Tibial nerve (tissue), 4 donors: ENCODE measurements at places on chromosomes 3 and 15.

DNA sequence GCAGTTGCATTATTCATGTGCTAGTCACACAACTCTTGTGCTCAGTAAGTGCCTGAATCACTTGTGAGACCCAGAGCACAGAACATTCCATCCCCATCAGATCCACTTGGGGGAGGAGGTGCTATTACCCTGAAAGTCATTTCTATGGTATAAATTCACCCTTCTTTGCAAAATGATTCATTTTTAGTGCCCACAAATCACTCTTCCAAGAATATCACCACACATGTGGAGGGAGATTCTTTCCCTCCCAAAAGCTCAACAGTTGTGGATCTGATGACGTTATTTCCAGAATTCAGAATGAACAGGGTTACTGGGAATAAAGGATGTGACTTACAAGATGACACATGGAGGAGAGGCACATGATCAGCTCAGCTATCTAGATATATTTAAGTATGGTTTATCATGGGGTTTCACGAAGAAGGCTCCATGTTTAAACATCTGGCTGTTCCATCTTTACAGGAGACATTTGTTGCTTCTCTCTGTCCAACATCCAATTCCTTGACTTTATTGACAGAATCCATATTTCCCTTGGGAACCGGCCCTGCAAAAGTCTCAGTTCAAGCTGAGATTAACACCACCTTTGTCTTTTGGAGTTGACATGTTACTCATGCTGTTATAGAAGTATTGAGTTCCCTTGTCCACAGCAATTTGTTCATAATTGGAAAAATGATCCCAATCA lies 214.2 kb upstream of the PROK2 start:
- no peak for DNase-seq

- peak; percentile 68 for DNase-seq
Observed at GRCh38 chr3:72346526-72346926, 501.7 kb downstream of the SHQ1 start.

- DNase-seq = no peak
Observed at GRCh38 chr3:14879211-14879874, 60.6 kb downstream of the FGD5 start.

DNA sequence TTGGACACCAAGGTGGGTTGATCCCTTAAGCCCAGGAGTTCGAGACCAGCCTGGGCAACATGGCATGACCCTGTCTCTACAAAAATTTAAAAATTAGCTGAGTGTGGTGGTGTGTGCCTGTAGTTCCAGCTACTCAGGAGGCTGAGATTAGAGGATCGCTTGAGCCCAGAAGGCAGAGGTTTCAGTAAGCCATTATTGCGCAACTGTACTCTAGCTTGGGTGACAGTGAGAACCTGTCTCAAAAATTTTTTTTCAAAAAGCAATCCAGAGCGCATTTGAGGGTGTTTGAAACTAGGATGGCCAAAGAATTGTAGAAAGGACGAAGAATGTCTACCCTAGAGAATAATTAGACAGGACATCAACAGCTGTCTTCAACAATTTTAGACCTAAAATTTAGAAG lies 103.4 kb downstream of the STAC start:
- DNase-seq = no peak

- no peak for DNase-seq
Observed at GRCh38 chr15:60557191-60557618, 78.3 kb upstream of the ICE2 start.

DNA sequence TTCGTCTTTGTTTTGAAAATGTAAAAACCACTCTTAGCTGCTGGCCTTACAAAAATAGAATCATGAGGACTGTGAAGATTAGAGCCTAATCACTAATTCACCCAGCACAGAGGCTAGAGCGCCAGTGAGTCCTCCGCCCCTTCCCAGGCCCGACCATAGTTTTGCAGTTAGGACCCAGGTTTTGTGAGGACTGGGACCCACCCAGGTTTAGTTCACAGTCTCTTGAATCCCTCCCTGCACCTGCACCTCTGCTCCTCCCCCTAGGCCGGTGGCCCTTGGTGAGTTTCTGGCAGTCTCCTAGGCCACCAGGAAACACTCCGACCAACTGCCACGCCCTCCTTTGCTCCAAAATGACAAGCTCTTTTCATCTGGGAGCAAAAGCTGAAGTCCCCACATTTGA lies 136.0 kb upstream of the CCDC54 start:
- no peak for DNase-seq

- DNase-seq = no peak
Observed at GRCh38 chr3:54294214-54294613, 171.9 kb downstream of the CACNA2D3 start.

DNA sequence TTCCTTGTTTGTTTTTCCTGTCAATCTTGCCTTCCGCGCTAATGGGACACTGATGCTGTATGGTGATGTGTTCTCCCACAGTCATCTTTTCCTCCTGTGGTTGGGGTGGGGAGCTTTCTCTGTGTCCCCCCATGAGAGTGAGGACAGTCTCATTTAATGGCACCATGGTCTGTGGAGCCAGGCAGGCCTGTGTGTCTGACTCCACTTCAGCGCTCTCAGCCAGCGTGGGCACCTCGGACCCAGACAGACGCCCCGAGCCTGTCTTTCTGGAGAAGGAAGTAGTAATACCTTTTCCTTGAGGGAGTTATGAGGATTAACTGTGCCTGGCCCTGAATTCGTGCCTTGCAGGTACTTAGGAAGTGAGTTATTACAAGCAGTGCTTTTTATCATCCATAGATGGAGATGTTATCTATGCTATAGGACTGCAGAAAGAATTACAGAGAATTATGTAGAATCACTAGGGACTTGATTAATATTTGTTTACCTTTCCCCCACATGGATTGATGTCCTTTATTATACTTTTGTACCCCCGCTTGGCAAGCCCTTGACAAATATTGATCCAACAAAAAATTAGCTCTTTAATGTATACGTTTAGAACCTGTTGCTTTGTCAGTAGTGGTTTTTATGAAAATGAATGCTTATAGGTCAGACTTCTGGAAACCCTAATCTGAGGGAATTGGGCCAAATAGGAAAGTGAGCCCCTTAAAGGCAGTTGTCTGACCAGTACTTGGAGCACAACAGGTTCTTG lies 152.4 kb downstream of the PGPEP1L start:
- DNase-seq = no peak

GRCh38 chr3:154244644-154245043 lies 79.6 kb downstream of the DHX36 start:
- no peak for DNase-seq

DNA sequence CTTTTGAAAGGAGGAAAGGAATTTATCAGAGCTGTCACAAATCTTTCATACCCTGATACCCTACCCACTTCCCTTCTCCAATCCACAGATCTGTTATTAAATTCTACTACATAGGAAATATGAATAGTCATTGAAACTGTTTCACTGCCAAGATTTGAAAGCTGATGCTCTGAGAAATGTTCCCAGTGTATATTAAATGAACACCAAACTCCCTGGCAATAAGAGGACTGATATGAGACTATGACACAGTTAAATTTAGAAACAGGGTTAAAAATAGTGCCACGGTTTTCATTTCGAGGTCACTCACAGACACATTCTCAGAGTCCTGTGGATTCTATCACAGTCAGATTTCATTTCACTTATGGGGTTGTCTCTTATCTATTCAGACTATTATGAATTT lies 27.2 kb upstream of the GBE1 start:
- DNase-seq = no peak

DNA sequence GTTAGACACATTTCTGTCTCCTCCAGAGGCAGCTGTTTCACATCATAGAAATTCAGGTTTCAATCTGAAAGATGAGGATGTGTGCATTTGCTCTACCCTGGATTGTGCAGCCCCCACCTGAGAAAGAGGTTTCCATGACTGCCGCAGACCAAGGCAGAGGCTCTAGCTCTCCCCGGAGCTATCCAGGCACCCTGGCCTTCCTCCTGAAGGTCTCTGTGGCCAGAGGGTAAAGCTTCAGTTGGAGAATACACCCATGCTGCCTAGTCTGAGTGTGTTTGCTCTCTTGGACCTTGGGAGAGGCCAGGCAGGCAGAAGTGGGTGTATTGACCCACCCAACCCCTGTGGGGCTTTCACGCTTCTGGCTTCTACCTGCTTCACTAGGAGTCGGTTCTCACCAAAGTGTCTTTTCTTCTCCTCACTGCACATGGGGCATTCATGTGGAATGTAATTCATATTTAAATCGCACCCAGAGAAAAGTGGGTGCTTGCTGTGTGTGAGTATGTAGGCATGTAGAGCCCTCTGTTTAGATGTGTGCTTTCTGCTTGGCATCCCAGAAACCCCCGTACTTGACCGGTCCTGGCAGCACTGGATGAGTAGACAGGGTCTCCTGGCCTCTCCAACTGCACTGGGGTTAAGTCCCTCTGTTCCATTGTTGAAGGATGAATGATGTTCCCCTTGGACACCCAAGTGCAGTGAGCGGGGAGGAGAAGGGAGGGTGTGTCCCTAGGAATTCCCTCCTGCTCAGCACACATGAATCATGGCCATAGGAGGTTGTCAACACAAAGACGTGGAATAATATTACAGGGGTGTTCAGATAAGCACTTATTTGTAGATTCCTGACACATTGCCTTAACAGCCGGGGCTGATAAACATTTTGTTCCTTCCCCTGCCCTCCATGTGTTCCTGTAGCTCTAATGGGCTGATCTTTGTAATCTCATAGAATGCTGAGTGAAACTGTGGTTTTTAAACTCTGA lies 20.3 kb upstream of the RAB6B start:
- no peak for DNase-seq

GRCh38 chr3:124115279-124115678 lies 123.4 kb upstream of the ROPN1 start:
- DNase-seq = no peak

GRCh38 chr3:59161048-59161447 lies 111.2 kb upstream of the CFAP20DC start:
- no peak for DNase-seq

DNA sequence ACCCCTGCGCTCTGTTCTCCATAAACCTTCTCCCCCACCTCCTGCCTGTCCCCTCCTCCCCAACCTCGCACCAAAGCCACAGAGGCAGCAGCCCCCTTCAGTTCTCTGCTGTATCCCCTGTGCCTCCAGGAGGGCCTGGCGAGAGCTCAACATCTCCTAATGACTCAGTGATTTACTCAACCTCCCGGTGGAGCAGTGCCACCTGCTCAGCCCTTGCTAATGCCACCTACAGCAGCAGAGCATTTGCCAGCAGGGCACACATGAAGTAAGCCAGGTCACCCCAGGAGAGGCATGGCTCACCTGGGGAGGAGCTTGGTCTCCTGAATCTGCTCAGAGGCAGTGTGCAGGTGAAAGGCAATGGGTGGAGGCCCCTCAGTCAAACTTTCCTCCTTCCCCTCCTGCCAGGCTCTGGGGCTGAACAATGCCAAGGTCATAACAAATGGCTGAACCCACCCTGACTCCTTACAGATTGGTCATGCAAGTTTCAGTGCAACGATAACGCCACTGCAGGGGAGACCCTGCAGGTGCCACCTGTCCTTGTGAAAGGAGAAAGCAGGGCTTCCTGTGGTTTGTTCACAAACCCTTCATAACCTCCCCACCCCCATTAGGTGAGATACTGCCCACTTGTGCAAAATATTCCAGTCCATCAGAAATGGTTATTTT lies 19.8 kb downstream of the TRPM1 start:
- no peak for DNase-seq

DNA sequence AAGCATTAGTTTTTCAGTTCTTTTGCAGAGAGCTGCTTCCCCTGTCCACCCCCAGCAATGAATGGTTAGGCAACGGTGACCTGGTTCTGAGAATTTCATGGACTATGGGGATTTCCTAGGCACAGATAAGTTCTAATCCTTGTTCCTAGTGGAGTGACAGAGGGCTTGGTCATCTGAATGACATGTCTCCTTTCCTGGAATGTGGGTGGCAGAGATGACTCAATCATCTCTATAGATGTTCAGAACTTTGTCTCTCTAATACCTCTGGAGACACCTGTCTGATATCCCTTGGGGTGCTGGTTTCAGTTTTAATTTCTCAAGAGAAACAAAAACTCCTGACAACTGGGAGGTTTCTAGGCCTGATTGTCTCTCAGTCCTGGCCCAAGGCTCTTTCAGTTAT lies 10.4 kb downstream of the PLA2G4E start:
- no peak for DNase-seq

GRCh38 chr15:70324001-70324974 lies 226.6 kb upstream of the TLE3 start:
- no peak for DNase-seq

GRCh38 chr3:105878061-105878460 lies 9.2 kb upstream of the CBLB start:
- no peak for DNase-seq

DNA sequence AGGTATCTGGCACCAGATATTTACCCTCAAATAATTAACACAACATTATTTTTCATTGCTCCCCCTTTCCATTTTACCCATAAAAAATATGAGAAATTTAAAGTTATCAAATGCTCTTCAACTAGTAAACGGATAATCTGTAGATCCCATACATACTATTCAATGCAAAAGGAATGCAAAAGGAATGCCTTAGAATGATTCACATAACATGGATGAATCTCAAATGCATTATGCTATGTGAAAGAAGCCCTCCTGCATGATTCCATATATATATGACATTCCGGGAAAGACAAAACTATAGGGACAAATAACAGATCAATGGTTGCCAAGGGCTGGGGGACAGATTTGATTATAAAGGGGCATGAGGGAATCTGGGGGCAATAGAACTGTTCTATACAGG lies 195.7 kb downstream of the STT3B start:
- no peak for DNase-seq

DNA sequence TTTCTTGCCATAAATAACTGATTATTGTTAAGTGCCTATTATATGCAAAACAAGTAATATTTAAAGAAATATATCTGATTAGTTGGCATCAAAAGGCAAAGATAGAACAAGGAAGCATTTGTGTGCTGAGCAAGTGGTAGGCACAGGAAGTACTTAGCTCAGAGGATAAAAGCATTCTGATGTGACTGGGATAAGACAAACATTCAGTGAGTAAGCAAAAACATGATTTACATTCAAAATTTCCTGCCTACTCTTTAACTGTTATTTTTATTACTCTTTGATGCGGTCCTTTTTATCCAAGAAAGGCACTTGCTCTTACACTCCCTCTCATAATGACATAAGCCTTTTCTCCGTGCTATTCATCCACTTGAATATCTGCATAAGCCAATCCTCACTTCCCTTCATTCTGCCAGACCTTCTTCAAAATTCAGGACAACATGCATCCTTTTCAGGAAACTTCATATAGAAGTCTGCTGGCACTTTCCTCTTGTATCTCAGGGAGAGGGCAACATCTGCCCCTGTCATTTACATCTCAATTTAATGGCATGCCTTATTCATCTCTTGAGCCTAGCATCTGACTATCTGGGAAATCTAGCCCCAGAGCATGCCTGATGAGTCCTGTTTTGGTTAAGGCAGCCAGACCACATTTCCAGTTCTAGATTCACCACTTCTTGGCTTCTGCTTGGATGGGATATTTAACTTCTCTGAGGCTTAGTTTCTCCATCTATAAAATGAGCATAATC lies 478.2 kb upstream of the ROBO2 start:
- no peak for DNase-seq

GRCh38 chr15:88982304-88982945 lies 69.2 kb upstream of the MFGE8 start:
- peak; percentile 73 for DNase-seq

DNA sequence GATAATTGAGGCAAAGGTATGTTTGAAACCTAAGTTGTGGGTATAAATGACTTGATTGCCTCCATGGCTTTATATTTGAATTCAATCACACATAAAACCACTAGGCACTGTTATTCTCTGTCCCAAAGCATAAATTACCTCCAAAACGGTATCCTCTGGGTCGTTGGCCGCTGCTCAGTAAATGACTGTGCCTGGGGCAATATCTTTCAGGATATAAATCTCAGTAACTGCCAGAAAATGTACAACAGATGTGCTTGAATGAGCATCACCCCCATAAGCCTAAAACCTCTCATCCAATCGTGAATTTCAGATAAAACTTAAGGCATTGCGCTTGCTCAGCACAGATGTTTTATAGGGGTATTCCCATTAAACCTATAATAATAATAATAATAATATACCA lies 19.0 kb upstream of the C3orf49 start:
- DNase-seq = no peak
